ENCODE measurements at places on chromosomes 3 and 15. TPM values are rescaled to one million over a fixed set of nuclear protein-coding genes. Genes with fewer than 3 reads are reported as not detected.

The GOLGA6A gene
- total RNA-seq, result 0.07 TPM

The CRELD1 gene
- 16.0 TPM for total RNA-seq

The GOLGA8M gene
- 0.53 TPM for total RNA-seq

The SMCO1 gene
- total RNA-seq, result not detected

The VWA5B2 gene
- total RNA-seq, result not detected

The WDR73 gene
- total RNA-seq, result 26.7 TPM

The C3orf20 gene
- total RNA-seq, result 0.07 TPM

The P2RY1 gene
- 0.18 TPM for total RNA-seq

The B3GNT5 gene
- 10.0 TPM for total RNA-seq

All from CD8-positive, alpha-beta memory T cell (primary cell).